Activated T-cell treated with anti-CD3 and anti-CD28 coated beads, Interleukin-2, amount 50 U/mL, for 48 hours (primary cell): ENCODE measurements at places on chromosomes 16 and 17.

GRCh38 chr17:38861399-38861843 lies 7.9 kb upstream of the RPL23 start:
- DNase-seq, result no peak

- no peak for DNase-seq
Measured at GRCh38 chr16:10126686-10127085, 55.5 kb downstream of the GRIN2A start.

- no peak for DNase-seq
Measured at GRCh38 chr17:51793686-51794085, 364.8 kb downstream of the CA10 start.

DNA sequence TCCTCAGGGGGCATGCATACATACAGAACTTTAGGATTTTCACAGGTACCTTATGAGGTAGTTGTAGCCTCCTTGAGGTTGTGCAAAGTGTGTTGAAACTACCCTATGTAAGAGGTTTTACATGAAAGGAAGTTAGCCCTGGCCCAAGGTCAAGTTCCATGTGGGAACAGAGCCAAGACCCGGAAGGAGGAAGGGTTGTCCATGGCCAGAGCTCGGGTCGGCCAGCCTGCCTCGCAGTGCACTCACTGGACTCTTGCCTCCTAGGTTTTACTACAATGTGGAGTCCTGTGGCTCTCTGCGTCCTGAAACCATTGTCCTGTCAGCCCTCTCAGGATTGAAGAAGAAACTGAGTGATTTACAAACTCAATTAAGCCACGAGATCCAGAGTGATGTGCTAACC lies 8.2 kb downstream of the POLR2C start:
- DNase-seq, result no peak

DNA sequence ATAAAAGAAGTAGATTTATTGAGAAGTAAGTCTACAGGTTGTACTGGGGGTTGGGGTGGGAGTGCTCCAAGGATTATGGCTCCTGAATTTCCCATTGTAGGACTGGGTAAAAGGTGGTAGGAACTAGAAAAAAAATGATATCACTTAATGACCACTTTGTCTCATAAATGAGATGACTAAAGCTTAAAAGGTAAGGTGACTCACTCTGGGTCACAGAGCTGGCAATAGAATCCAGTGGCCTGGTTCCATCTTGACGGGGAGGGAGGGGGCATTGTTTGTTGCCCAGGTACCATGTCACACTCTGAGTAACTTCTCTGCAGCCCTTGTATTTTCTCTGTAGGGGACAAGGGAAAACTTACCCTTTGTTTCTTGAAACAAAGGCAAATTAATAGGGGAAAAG lies 126.1 kb downstream of the PITPNC1 start:
- no peak for DNase-seq

DNA sequence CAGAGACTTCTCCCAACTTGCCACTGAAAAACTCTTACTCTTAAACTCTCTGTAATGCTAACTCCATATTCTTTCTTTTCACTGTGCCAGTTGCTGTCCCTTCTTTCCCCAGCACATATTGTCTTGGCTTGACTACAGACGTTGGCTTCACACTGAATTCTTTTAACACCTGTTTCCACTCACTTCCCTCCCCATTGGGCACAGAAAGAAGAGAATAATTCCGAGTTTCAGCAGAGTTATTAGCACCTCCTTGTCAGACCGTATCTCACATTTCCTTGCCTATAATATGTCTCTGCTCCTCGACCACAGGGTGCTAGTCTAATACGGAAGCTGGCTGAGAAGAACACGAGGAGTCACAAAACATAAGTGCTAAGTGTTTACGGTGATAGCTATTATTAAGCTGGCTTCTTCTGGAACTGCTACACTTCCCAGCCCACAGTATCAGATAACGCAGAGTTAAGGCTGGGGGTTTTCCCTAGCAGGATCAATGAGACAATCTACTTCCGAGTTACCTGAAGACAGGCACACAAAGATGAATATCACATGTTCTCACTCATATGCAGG lies 188.5 kb upstream of the CDH8 start:
- no peak for DNase-seq

- DNase-seq, result no peak
Measured at GRCh38 chr17:6452471-6453266, 8.4 kb downstream of the PIMREG start.

- DNase-seq, result peak; percentile 62
Measured at GRCh38 chr17:2087597-2088211, 32.8 kb downstream of the HIC1 start.

DNA sequence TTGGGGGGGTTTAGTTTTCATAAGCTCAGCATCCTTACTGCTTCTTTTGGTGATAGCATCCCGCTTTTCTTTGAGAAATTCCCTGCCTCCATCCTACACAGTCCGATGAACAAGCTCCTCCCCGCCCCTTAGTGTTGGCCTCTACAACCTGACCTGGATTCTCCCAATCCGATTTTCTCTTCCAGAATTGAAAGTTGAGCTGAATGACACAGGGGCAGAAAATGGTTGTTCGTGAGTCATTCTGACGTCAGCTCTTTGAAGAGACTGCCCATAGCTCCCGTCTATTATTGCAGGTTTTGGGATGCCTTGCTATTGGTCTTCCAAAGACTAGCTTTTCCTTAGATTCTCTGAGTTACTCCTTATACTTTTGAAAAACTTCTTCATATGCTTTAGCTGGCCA lies 279.7 kb downstream of the SLC39A11 start:
- DNase-seq, result no peak
